ENCODE measurements at places on chromosomes 13 and 19.

- no peak for DNase-seq
Observed at GRCh38 chr13:77290342-77290741, 36.6 kb downstream of the MYCBP2 start.

DNA sequence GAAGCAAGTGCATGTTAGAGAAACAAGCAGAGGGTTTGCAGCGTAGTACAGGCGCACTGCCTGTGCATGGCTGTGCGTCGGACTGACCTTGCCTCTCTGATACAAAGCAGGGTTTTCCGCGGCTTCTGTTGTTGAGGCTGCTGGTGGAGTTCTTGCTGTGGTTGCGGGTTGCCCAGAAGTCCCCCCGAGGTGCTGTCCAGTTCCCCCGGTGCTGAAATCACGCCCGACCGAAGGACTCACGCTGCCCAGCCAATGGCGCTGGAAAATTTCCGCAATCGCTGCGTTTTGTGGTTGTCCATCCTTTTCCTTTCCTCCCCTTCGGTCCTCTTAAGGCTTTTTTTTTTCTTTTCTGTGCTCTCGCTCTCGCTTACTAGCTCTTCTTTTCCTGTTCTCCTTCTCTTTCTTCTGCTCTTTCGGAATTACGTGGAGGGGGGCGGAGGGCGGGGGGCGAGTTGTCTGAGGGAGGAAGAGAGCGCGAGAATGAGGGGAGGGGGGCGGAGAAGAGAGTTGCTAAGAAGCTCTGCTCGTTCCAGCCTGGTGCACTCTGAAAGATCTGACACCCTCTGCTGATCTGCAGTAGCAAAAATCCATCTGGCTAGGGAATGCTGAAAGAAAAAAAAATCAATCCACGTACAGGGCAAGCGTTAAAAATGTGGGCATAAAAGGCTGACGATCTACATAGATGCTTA, at the start of gene SLITRK1:
Gene SLITRK1 (minus strand): TSS at position 558 of the 689 bp plus-strand sequence. CDS start 967 bp downstream, outside the sequence.
- DNase-seq, result no peak

- no peak for DNase-seq
Observed at GRCh38 chr19:6806488-6806887, 34.0 kb downstream of the VAV1 start.

- DNase-seq, result no peak
Observed at GRCh38 chr13:45817833-45818232, 33.7 kb downstream of the SIAH3 start.

- DNase-seq, result no peak
Observed at GRCh38 chr19:28633319-28634018, 579.5 kb downstream of the UQCRFS1 start.

DNA sequence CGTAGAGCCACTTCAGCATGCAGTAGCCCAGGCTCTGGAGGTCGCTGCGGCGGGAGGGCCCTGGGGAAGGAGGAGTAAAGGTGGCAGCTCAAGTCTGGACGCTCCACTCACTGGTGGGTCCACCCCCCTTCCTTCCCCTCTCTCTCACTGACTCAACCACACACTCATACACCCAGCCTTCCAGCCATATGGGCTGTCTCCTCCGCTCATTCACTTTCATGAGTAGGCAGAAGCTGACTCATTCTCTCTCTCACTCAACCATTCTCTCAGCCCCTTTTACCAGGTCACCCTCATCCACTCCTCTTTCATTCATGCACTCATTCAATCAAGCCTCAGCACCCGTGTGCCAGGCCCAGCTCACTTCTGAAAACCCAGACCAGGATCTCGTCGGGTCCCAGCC, 27.5 kb upstream of the SIGLEC11 start:
- no peak for DNase-seq

DNA sequence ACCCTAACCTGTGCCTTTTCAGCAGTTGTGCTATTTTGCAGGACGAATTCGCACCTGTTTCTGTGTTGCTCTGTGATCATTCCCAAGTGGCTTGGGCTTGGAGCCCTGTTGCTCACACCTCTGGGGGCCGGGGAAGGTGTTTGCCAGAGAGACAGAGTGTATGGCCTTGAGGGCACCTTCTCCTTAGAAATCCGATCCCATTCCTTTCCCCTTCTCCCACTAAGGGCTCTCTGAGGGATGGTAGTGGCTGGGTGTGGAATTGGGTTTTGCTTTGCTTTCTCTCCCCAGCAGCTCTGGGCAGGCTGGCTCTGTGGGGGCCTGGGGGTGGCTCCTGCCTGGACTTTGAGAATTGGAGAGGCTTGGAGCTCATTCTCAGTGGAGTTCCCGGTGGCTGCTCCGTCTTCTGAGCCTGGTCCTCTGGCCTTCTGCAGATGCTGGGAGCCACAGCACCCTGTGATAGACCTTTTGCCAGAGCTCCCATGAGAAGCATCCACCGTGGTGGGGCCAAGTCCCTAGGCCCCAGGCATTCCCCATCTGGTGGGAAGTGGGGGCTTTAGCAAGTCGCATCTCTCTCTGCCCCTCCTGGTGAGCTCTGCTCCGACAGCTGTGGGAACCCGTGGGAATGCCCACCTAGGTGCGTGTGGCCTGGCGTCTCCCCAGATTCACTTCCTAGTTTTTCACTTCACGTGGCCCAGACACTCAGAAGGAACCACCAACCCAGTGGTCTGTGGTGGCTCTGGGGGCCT, 26.1 kb downstream of the ATP11A start:
- DNase-seq, result no peak

- no peak for DNase-seq
Observed at GRCh38 chr13:97484301-97484700, 50.3 kb downstream of the RAP2A start.

- no peak for DNase-seq
Observed at GRCh38 chr19:6769006-6769619, 1.9 kb upstream of the SH2D3A start.

DNA sequence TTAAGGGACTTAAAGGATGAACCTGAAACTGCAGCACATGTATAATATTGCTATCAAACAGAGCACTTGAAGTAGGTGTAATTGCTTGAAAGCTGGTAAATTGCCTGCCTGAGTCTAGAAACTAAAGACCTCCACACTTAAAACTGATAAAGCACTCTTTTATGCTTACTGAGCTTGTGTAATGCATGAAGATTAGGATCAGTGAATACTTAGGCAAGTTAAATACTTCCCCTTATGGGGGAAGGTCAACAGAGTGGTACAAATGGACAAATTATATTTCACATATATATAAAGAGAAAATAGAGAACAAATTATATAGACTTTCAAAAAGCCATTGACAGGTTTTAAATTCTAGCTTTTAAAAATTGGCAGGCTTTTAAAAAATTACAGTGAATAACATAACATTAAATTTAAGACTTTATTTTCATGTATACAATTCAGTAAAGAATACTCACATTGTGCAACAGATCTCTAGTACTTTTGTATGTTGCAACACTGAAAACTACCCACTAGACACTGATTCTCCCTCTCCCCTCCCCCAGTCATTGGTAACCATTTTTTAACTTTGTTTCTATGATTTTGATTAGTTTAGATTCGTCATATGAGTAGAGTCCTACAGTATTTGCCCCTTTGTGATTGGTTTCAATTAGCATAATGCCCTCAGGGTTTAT, 23.9 kb downstream of the PIBF1 start:
- DNase-seq, result no peak

- no peak for DNase-seq
Observed at GRCh38 chr19:947707-948539, 22.1 kb downstream of the ARID3A start.

DNA sequence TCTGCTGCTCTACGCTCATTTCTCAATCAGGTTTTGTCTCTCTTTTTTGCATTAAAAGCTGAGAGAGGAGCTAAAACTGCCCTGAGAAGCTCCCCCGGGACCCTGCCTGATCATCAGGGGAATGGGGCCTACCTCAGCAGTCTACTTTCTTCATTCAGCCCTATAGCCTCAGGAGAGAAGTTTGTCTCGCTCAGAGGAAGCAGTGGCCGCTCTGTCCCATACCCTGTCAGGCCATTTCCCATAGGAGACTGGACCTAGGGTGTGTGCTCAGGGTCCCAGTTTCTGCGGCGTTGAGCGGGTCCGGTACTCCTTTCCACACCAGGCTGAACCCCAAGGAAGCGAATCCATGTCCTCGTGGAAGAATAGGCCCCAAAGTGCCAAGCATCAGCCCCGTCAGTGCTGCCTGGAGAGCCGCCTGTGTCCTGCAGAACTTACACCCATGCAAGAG, 21.7 kb downstream of the UBE2L5 start:
- no peak for DNase-seq

DNA sequence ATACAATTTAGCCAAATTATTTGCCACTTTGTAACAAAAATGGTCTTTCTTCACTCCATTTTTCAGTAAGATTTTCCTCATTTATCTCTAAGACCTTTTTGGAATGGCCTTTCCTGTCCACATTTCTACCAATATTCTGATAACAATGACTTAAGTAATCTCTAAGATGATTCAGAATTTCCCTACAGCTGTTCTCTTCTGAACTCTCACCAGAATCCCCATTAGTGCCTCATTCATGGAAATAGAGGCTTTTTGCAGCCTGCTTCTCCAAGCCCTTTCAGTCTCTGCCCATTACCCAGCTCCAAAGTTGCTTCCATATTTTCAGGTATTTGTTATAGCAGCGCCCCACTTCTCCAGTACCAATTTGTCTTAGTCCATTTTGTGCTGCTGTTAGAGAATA, 867.0 kb downstream of the GPC5 start:
- no peak for DNase-seq

DNA sequence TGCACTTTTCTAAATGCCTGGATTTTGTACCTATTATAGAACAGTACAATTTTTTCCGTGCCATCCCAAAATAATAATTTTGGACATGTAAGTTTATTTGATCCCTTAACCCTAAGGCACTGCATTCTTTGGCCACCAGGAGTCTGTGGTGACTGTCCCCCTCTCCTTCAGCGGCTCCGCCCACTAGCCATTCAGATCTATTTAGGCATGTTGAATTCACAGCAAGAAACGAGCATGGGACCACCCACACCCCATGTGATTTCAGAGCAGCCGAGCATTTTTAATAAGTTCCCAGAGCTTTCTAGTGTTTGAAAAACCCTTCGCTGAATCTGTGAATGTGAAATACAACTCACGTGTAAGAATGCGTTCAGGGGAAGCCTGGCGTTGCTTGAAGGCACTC, 567.5 kb downstream of the MYO16 start:
- DNase-seq, result no peak

DNA sequence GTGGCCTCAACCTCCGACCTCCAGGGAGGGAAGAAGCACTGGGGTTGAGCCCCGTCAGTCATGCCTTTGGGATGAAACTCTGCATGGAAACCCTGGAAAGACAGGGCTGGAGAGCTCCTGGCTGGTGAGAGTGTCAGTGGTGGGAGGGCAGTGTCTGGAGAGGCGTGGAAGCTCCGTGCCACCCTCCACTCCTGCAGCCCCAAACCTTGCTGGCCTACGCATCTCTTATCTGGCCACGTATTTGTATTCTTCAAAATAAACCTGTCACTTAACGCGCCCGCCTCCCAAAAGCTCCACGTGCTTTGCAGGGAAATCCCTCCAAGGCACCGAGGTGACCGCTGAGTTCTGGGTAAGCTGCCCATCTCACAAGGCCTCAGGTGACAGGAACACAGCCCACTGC, 84.3 kb downstream of the TEX29 start:
- no peak for DNase-seq

GRCh38 chr13:98927951-98928927, 49.6 kb downstream of the DOCK9 start:
- no peak for DNase-seq

DNA sequence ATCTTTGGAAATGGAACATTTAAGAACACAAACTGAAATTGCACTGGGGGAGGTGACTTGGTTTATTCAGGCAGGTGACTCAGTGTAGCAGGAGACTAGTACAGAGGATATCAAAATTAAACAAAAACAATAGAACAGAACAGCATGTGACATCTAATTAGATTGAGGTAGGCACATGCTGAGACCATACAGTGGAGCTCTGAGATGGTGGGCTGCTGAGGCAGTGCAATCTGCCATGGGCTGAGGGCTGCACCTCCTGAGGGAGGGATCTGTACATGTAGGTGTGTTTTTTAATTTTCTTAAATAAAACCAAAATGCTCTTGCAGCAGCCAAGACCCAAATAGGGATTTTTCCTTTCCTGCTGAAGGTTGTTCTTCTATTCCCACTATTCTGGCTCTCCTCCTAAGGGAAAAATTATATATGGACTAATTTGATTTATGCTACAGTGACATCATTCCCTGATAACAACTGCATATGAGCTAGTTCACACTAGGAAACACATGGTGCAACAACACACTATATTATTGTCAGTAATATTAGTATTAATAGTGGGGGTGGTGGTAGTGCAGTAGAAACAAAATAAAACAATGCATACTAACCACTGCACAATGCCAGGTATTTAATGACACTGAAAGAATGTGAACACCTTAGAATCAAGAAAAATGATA, 48.0 kb downstream of the LNX2 start:
- no peak for DNase-seq

- DNase-seq, result no peak
Observed at GRCh38 chr19:11338569-11339253, 746 bp downstream of the RAB3D start.

DNA sequence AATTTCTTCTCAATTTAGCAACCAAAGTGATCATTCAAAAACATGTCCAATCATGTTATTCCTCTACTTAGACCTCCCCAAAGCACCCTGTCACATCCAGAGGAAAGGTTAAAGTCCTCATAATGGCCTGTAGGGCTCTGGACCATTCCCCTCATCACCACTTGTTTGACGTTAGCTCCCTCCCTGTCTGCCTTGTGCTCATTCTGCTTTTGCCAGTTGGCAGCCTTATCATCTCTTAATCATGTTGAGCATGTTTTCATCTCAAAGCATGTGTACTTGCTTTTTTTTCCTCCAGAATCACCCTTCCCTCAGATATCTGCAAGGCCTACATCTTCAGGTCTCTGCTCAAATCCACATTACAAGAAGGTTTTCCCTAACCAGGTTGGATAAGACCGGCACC, 25.9 kb downstream of the UBAC2 start:
- no peak for DNase-seq

- DNase-seq, result no peak
Observed at GRCh38 chr13:39859898-39860297, 204.4 kb downstream of the COG6 start.

DNA sequence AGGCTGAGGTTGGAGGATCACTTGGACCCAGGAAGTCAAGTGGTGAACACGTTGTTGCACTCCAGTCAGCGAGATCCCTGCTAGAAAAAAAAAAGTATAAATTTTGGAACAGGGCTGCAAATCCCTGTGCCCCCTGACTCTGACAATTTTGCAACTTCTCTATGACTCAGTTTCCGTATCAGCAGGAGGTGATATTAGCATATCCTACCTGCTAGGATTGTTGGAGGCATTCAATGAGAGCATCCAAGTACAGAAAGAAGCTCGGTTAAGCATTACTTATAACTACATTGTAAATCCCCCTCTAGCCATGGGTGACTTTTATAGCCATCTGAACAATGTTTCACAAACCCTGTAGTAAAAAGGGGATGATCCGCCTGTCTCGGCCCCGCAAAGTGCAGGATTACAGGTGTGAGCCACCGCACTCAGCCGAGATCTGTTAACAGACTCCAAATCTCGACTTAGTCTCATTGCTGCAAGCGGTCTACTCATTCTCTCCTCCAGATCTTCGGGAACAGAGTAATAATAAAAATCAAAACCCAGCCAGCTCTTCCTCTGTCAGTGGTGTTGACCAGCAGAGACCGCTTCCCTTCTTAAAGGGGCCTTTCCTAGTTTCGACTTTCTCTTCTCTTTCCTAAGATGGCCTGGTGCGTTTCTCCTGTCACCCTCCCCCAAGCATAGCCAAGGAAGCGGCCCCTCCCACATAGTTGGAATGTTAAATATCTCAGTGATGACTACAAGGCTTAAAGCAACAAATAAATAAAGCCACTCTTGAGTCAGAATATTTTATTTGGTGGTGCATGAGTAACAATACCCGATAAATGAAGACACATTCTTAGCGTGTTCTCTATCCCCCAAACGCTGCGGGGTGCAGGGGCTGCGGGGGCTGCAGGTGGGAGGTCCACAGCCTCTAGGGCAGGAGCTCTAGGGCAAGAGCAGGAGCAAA, 10.3 kb upstream of the BICRA start:
- DNase-seq, result no peak

- no peak for DNase-seq
Observed at GRCh38 chr13:34863360-34864135, 78.5 kb upstream of the NBEA start.
